ENCODE measurements at places on chromosomes 13 and 19. TPM values are rescaled to one million over a fixed set of nuclear protein-coding genes. Genes with fewer than 3 reads are reported as not detected.

- DNase-seq = no peak
These were observed 528.7 kb upstream of the KLF12 start for GRCh38 chr13:74662905-74663304.

Gene GPR4
- 1.1 TPM for total RNA-seq

- no peak for DNase-seq
These were observed 24.4 kb downstream of the LTBP4 start for GRCh38 chr19:40625406-40626120.

Gene LILRA1
- total RNA-seq = 0.89 TPM

GRCh38 chr13:30128591-30128990 is 178.8 kb downstream of the KATNAL1 start:
- no peak for DNase-seq

- DNase-seq = no peak
These were observed 15.5 kb upstream of the UBL3 start for GRCh38 chr13:29865934-29866333.

- DNase-seq = peak; percentile 82
These were observed 1.6 kb downstream of the FAM83E start for GRCh38 chr19:48613024-48613851.

Gene SOX1
- not detected for total RNA-seq

GRCh38 chr19:23294141-23294540 is 43.9 kb upstream of the ZNF724 start:
- no peak for DNase-seq

DNA sequence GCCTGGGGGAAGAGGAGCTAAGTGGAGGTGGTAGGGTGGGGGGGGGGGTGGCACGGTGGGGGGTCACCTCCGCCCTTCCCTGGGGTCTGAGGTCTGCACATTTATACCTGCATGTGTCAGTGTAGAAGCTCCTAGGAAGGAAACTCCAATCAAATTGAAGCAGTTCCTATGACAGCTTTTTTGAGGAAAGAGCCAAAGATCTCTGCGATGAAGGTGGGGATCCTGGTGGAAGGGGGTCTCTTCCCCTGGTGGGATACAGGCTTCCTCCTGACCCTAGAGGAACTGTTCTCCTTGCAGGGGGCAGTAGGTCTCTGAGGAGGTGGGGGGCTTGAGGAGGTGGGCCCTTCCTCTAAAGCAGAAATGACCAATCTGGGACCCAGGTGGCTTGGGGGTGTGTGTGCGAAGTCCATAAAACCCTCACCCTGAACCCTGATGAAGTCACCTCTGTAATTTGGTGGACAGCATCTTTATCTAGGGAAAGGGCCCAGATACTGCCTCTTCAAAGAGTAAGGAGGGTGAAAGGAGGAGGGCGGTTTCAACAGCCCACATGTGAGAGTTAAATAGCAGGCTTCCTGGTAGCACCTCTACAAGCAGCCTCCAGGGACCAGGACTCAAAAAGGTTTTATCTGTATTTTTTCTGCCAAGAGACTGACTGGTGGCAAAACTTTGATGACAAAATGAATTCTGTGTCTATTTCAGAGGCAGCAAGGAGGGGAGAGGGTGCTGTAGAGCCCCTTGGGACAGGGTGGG is 12.9 kb downstream of the RANBP3 start:
- no peak for DNase-seq

- DNase-seq = no peak
These were observed 422.7 kb upstream of the ARGLU1 start for GRCh38 chr13:106990594-106990993.

DNA sequence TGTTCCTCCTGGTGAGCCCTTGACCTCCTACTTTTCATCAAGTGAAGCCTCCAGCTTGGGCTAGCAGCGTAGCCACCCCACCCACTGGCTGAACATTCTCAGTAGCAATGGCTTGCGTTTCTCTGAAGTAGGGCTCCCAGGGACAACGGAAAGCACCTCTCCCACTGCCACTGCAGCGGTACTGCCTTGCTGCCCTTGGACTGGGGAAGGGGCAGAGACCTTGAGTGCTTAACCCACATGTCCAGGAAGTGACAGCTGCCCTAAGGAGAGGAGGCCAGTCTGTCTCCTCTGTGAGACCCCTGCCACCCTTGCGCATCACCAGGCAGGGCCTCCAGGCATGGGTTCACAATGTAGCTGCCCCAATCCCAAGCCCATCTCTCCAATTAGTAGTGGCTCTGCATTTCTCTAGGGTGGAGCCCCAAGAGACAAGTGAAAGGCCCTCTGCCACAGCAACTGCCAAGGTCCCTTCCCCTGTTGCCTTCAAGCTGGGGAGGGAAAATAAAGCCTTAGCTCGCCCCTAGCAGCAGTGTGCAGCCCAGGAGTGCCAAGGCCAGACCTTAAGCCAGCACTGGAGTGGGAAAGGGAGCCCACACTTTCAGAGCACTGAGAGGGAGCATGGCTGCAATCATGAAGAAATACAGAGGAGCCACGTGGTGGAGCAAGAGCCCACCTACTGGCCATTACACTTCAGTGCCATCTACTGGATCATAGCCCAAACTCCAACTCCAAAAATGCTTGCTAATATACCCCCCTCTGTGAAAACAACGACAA is 175.9 kb upstream of the TRPC4 start:
- DNase-seq = no peak

- no peak for DNase-seq
These were observed 85.0 kb downstream of the SACS start for GRCh38 chr13:23348262-23349127.

GRCh38 chr19:54470991-54471782 is 1.9 kb downstream of the CDC42EP5 start:
- DNase-seq = peak; percentile 85

Gene ASF1B
- total RNA-seq = 1.1 TPM

Gene GNG8
- total RNA-seq = not detected

DNA sequence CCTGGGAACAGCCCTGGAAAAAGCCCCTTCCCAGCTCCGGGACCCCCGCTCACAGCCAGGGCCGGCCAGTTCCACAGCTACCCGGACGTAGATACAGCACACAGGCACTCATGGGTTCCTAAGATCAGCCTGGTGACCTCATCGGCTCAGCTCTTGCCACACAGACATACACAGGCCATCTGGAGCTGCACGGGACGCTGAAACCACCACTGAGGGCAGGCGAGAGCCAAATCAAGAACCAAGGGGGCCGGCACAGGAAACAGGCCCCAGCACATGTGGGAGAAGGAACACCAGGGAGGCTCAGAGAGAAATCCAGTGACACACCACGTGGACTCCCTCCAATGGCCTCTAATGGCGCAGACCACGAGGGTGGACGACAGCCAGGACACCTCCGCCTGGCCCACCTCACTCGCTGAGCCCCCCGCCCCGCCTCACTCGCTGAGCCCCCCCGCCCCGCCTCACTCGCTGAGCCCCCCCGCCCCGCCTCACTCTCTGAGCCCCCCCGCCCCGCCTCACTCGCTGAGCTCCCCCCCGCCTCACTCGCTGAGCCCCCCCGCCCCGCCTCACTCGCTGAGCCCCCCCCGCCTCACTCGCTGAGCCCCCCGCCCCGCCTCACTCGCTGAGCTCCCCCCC is 69.7 kb upstream of the C13orf46 start:
- DNase-seq = no peak

DNA sequence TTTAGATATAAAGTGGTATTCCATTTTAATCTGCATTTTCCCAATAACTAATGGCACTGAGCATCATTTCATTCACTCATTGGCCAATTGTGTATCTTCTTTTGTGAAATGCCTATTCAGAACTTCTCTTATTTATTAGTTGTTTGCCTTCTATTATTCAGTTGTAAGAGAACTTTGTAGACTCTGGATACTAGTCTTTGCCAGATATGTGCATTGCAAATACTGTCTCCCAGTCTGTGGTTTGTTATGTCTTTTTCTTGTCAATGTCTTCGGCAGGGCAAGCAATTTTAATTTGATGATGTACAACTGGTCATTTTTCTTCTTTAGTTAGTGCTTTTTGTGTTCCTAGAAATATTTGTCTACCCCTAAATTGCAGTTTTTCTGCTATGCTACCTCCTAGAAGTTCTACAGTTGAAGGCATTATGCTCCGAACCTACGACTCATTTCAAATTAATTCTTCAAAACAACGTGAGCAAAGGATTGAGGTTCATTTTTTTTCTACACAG is 115.9 kb downstream of the TSHZ3 start:
- DNase-seq = no peak

DNA sequence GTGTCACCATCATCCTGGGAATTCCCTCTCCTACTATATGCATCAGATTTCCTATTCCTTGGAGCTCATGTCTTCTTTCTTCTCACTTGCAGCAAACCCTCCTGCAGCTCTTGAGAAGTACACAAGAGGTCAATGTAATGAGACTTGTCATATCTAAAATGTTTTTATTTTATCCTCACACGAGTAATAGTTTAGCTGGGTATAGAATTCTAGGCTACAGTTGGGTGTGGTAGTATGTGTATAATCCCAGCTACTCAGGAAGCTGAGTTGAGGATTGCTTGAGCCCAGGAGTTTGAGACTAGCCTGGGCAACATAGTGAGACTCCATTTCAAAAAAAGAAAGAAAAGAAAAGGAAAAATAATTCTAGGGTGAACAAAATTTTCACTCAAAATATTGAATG is 24.4 kb downstream of the EEF1AKMT1 start:
- no peak for DNase-seq

- no peak for DNase-seq
These were observed 592.6 kb downstream of the TBC1D4 start for GRCh38 chr13:74889321-74889720.

DNA sequence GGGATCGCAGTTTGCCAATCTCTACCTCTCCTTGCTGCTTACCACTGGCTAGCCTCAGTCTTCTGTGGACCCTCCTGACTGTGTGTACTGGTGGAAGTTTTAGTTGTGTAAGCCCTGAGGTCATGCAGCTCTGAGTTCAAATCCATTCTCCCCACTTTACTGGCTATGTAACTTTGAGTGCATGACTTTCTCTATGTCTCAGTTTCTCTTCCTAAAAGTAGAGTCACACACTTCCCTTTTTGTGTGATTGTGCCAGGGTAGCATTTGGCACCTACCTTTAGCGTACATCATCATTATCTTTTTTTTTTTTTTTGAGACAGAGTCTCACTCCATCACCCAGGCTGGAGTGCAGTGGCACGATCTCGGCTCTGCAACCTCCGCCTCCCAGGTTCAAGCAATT is 70.3 kb downstream of the MAP4K1 start:
- no peak for DNase-seq

DNA sequence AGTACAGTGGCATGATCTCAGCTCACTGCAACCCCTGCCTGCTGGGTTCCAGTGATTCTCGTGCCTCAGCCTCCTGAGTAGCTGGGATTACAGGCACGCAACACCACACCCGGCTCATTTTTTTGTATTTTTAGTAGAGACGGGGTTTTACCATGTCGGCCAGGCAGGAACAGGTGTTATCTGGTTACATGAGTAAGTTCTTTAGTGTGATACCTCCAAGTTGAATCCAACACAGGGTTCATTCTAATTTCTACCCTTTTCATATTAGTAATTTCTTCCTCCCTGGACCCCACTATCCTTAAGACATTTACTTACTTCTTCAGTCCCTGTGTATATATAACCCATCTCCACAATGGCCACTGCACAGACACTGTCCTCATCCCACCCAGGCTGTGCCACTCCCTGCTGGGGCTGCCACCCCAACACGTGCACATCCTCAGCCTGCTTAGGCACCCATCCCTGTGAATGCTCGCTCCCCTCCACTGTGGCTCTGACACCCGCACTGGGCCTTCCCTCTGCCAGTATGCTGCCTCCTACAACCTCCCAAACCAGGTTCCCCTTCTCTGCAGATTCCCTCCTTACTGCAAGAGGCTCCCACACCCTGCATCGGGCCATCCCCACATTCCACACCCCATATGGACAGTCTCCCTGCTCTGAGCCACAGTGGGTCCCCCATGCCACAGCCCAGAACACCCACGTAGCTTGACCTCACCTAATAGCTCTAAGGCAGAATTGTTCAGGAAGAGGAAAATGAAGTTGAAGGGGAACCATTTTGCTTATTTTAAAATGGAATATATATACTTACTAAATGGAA is 147.1 kb downstream of the TBC1D4 start:
- no peak for DNase-seq

DNA sequence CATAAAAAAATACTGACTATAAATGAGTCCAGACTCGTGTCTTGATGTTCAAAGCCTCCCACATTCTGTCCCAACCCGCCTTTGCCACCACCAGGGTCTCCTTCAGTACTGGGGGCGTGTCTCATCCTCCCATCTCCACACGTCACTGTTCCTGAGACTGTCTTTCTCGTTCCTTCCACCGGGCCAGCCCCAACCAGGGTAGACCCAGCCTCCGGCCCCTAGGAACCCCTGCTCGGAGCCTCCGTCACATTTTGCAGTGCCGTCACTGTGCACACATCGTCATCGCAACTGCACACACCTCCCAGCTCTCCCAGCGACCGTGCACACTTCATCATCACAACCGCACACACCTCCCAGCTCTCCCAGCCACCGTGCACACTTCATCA is 73.4 kb downstream of the SPACA7 start:
- no peak for DNase-seq

DNA sequence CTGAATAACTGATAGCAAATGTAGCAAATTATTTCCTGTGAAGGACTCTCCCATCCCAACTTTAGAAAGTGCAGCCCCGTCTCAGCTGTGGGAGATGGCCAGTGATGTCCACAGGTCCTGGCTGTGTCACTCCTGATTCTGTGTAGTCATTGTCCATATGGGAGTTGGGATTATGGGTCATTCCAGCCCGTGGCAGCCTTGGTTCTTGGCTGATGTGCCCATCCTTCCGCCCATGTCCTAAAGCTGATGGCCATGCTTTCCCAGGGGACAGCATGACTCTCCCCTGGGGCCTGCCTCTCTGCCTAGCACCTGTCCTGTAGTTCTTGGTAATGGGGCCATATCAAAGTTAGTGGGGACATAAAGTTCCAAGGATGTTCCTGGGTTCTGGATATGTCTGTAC is 43.9 kb upstream of the C1QTNF9 start:
- no peak for DNase-seq

Gene ONECUT3
- not detected for total RNA-seq

Gene GPC6
- total RNA-seq = 2.0 TPM

Gene NXNL1
- not detected for total RNA-seq

GRCh38 chr13:74114641-74115040 is 19.6 kb downstream of the KLF12 start:
- no peak for DNase-seq

Gene RAB11B
- total RNA-seq = 63.4 TPM

GRCh38 chr19:39474139-39474620 is 6.5 kb upstream of the TIMM50 start:
- peak; percentile 83 for DNase-seq

DNA sequence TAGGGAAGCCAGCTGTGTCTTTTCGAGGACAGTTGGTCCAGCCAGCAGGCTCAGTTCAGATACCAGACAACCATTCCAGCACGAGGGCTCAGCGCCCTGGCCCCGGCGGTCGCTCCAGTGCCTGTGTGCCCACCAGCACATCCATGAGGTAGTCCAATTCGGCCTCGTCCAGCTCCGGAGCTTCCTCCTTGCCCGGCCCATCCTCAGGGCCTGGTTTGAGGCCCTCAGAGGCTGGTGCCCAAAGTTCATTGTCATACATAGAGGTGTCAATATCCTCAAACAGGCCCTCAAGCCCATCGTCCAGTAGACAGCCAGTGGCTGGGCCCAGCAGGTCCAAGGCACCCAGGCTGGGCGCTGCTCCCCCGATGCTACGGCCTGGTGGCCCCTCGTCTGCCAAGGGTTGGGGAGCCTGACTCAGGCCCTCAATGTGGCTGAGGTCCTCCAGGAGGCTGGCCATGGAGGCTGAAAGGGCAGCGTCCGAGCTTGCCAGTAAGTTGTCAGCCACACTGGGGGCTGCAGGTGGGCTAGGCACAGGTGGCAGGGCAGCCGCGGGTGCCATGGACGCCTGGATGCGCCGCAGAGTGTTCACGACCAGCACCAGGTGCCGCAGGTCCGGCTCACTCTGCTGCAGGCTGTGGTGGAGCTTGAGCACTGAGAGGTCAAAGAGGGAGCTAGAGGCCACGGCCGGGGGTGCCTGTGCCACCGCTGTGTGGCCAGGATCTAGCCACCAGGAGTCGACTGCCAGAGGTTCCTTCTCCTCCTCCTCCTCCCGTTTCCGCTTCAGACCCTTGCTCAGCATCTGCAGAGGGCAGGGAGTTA is 2.8 kb downstream of the SERTAD1 start:
- DNase-seq = no peak

Data from pancreas (tissue), 10 donors.